ENCODE measurements at places on chromosomes 3 and 15.

GRCh38 chr3:115760716-115761115 is 137.4 kb downstream of the GAP43 start:
- DNase-seq, result no peak

- no peak for DNase-seq
Observed at GRCh38 chr3:71586810-71587242, 3.3 kb upstream of the FOXP1 start.

DNA sequence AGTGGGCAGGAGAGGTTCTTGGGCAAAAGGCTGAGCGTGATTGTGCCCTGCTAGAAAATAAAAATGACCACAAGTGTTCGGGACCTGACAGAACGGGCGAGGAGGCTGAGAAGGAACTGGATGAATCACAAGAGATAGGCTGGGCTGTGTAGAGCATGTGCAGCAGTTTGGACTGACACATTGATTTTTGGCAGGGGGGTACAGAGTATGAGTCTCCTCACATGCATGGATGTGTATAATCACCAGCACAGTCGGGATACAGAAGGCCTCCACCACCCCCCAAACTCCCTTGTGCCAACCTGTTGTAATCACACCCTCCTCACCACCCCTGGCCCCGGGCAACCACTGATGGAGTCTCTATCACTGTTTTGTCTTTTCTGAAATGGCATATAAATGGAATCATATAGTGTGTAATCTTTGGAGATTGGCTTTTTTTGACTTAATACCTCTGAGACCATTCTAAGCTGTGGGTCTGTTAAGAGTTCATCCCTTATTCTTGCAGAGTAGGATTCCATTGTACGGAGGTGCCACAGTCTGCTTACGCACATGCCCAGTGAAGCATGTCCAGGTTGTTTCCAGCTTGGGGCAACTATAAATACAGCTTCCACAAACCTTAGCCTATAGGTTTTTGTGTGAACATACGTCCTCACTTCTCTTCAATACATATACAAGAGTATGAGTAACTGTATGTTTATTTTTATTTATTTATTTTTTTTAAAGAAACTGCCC is 438.8 kb downstream of the FOXP1 start:
- no peak for DNase-seq

- DNase-seq, result no peak
Observed at GRCh38 chr3:94305835-94306611, 243.2 kb downstream of the NSUN3 start.

DNA sequence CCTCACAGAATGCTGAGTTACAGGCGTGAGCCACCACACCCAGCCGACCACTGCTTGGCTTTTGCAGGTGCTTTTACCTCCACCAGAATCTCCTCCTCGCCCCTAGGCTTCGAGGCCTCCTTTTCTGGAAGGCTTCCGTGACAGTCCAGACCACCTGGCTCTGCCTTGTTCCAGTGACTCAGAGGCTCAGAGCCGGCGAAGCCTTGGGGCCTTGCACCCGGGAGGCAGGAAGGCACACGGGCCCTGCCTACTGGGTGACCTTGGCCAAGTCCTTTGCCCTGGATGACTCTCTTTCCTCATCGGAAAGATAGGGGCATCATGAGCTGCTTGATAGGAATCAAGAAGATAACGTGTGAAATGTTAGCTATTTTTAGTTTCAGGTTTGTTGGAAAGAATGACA is 31.3 kb upstream of the FURIN start:
- DNase-seq, result no peak

DNA sequence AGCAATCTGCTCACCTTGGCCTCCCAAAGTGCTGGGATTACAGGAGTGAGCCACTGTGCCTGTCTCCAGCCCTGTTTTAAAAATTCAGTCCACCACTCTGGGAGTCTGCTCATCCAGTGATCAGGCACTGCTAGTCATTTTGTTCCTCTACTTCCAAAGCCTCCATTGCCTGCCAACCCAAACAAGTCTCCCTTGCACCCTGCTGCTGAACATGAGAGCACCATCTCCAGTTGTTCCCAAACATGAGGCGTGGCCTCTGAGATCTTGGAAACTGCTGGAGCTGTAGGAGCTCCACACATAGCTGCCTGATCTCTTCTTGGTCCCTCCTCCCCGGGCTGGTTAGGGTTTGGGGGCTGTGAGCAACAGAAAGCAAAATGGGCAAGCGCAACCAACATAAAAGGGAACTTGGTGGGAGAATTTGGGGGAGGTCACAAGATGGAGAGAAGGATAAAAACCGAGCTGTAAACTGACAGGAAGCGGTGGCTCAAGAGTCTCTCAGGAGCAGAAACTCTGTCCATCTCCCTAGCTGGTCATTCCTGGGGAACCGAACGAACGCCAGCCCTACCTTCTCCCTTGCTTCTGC is 49.6 kb upstream of the TLE3 start:
- DNase-seq, result no peak

GRCh38 chr3:41029356-41029755 is 169.9 kb upstream of the CTNNB1 start:
- no peak for DNase-seq

DNA sequence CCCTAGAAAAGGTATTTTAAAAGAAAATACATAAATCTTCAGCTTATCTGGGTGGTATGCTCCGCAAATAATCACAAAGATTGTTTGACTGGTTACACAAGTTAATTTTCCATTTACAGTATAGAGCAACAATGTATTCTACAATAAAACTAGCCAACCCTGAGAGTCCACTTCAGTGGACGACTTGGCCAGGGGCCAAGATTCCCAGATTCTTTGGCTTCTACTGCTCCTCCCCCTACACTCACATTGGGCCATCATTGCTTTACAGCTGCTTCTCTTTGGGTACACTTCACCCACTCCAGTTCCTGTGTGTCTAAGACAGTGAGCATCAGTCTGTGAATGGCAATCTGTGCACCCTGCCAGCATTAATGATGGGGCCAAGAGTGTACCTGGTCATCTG is 17.2 kb upstream of the PRICKLE2 start:
- DNase-seq, result peak; percentile 9

- DNase-seq, result no peak
Observed at GRCh38 chr3:127802606-127803005, 19.7 kb downstream of the MGLL start.

DNA sequence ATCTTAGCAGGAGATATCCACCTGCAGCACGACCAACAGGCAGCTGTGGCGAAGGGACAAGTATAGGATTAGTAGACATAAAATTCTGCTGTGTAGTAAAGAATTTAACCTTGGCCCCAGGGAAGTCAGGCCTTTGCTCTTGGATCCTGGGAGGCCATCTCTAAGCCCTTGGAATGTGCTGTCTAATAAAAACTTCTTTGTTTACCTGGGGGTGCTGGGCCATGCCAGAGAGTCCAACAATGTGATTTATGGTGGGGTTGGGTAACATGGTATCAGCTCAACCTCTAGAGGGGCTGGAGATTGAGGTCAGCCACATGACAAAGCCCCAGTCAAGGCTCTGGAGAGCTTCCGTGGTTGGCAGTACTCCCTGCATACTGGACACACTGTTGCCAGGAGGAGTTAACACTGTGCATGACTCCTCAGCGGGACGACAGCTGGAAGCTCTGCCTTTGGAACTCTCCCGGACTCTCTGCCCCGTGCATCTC is 52.4 kb downstream of the HEG1 start:
- DNase-seq, result peak; percentile 40

GRCh38 chr15:35736150-35736549 is 190.2 kb upstream of the DPH6 start:
- no peak for DNase-seq

Measured in urothelium cell line (cell line).